ENCODE measurements at places on chromosomes 5 and 9.

DNA sequence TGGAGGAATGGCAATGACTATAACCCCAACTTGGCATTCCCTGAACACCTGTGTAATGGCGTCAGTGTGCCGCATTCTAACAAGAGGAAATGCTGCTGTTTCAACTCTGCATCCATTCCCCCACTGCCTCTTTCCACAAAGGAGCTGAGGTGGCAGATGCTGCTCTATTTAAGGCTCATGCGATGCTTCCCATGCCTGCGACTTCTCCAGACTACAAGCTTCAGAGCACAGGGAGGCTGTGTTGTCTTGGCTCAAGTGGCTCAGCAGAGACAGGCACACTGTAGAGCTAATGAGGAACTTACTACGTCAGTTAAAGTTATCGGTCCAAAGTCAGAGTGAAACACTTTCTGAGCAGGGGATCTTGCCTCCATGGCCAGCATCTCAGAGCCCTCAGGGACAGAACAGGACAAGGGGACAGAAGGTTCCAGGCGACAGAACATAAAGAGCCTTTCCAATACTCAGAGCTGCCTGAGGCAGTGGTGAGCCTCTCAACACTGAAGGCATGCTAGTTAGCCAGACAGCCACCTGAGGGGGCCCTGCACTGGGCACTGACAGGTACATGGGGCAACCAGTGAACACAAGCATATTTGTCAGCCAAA, 21.8 kb downstream of the TNIP1 start:
- ATAC-seq = no peak

- no peak for ATAC-seq
Measured at GRCh38 chr5:89900346-89900745, 509.2 kb downstream of the CETN3 start.

DNA sequence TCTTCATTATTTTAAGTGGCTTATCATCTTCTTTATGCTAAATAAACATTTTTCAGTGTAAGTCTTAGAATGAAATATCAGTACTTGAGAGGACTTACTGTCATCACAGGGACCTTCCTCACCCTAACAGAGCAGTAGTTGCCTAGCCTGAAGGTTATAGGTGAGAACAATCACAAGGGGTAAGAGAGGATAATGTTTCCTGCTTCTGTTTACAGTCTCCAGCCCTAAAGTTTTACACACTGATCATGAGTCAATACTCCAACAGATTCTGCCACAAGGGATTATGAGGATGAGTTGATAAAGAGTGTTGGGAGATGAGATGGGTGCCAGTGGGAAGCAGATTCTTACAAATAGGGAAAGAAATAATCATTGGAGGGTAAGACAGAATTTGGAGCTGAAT, 265.1 kb upstream of the DAB2 start:
- no peak for ATAC-seq

DNA sequence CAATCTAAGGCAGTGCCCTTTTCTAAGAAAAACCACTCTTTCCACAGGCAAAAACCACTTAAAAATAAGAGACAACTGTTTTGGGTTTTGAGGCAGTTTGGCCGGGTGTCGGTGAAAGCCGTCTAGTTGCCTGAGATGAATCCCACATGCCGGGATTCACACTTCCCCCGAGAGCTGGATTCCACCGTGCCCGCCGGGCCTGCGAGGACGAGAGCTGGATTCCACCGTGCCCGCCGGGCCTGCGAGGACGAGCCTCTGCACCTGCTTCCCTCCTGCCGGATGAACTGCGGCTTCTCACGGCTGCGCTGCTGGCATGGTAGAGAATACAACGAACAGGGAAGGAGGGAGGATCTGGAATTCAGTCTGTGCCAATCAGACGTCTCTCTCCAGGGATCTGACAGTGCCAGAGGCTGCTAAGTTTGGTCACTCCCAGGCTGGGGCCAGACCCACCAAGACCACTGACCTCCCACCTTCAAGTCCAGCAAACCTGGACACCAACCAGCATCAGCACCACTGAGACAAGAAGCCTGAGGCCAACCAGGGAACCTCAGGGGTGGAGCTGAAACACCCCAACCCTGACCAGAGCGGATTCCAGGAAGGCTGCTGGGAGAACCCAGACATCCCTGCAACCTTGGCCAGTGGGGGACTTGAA, 23.0 kb downstream of the VAV2 start:
- no peak for ATAC-seq

DNA sequence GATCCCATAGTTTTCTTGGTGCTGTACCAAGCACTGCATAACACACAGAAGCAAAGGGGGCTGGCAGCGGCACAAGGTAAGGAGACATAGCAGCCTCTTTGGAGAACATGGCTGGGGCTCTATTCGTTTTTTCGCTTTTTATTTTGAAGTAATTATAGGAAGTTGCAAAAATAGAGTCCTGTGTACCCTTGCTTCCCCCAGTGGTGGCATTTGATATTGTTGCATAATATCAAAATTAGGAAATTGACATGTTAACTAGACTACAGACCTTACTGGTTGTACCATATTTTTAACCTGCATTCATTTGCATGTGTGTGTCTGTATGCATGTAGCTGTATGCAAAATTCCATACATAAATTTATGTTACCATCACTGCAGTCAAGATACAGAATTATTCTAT, 6.6 kb upstream of the UBQLN1 start:
- ATAC-seq = no peak

- no peak for ATAC-seq
Measured at GRCh38 chr5:1474866-1475543, 29.8 kb upstream of the SLC6A3 start.

DNA sequence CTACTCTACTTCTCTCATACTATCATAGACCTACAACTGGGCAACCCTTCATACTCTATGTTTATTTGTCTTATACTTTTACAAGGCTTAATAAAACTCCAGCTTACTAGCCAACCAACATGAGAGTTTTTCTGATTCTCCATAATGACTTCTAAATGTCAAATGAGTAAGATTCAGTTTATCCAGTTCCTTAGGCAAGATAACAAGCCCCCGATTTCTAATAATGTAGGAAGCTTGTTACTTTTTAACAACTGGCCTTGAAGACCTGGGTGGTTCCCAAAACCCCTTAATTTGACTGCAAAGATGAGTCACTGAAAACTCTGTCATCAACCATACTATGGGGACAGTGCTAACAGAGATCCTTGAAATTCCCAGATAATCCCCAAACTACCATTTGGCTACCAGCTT, 294.6 kb upstream of the ACTBL2 start:
- ATAC-seq = no peak

DNA sequence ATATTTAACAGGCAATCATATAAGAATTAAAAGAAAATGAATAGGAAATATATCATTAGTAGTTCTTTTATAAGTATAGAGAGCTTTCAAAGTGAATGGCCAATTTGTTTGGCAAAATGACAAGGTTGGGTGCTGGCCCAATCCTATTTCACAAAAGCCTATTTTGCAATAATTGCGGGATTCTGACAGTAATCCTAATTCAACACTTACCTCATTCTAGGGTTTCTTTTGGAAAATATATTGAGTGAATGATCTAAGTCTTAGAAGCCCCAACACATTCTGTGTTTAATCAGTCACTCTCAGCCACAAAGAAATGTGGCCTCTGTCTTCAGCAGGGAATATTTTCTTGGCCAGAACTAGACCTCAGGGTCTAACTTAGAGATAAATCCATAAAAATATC, 835.9 kb upstream of the ZNF608 start:
- no peak for ATAC-seq

- no peak for ATAC-seq
Measured at GRCh38 chr5:109833946-109834345, 144.2 kb downstream of the MAN2A1 start.

DNA sequence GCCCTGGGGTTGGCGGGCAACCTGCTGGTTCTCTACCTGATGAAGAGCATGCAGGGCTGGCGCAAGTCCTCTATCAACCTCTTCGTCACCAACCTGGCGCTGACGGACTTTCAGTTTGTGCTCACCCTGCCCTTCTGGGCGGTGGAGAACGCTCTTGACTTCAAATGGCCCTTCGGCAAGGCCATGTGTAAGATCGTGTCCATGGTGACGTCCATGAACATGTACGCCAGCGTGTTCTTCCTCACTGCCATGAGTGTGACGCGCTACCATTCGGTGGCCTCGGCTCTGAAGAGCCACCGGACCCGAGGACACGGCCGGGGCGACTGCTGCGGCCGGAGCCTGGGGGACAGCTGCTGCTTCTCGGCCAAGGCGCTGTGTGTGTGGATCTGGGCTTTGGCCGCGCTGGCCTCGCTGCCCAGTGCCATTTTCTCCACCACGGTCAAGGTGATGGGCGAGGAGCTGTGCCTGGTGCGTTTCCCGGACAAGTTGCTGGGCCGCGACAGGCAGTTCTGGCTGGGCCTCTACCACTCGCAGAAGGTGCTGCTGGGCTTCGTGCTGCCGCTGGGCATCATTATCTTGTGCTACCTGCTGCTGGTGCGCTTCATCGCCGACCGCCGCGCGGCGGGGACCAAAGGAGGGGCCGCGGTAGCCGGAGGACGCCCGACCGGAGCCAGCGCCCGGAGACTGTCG, 976 bp downstream of the RXFP3 start:
- ATAC-seq = no peak

GRCh38 chr9:16729651-16730050, 140.8 kb downstream of the BNC2 start:
- ATAC-seq = no peak

DNA sequence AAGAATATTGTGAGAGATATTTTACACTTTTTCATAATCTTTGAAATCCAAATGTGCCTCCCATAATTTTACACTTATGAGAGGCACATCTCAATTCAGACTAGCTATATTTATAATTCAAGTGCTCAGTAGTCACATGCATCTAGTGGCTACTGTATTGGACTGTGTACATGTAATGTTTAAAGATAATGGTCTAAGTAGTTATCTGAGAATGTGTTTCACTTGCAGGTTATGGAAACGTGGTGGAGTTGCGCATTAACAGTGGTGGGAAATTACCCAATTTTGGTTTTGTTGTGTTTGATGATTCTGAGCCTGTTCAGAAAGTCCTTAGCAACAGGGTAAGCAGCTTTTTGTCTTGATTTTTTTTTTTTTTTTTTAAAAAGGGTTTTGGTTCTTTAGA, 28.8 kb downstream of the G3BP1 start:
- ATAC-seq = no peak

- no peak for ATAC-seq
Measured at GRCh38 chr9:111436571-111436970, 47.6 kb downstream of the ECPAS start.

DNA sequence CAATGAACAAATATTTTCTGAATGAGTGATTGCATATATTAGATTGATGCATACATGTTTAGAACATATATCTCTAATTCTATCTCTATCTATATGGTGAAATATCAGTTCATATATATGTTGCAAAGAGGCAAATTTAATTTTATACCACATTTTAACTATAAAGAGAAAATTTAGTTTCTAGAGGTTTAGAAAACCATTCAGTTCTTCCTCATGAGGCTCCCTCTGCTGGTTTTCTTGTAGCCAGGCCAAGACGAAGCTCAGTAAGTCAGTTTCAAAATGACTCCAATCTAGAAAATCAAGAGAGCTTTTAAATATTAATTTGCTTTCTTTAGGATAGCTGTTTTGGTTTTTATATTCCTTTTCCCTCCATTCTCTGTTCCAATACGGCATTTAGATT, 312.1 kb downstream of the TMEM232 start:
- no peak for ATAC-seq

GRCh38 chr5:21693591-21693990, 1159.6 kb downstream of the CDH12 start:
- ATAC-seq = no peak

GRCh38 chr9:132755096-132755495, 84.8 kb downstream of the GTF3C4 start:
- no peak for ATAC-seq

DNA sequence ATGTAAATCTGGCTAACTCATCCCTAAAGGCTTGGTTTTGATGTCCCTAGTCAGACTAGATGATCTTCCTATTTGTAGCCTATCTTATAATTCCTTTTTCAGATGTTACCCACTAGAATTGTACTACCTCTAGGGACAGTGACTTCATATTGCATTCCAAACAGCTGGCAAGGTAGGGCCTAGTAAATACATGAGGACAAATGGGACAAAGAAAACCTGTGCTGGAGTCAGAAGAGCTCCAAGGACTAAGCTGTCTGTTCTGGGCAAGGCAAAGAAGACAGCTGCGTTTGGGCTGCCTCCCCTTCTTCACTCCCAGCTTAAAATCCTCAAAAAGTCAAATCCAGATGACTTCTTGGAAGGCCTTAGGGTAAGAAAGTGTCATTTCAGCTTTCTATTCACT, 10.0 kb downstream of the DMXL1 start:
- no peak for ATAC-seq

DNA sequence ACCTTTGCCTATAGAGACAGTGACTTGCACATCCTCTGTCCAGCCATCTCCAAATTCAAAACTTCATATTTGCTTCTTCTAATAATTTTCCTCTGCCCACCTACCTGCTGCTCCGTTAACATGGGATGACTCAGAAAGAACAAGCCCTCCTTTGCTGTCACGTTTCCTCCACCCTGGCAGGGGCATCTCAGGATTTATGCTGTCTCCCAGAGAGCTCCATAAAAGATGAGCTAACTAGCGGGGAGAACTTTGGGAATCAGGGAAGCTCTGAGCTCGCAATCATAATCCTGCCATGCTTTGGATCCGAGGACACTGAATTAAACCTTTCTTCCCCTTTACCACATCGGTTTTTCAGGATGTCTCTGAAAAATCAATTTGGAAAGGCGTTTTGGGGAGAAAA, 78.4 kb upstream of the FSTL4 start:
- no peak for ATAC-seq
